ENCODE measurements at places on chromosomes 5 and 9. TPM values are rescaled to one million over a fixed set of nuclear protein-coding genes. Genes with fewer than 3 reads are reported as not detected.

The GADD45G gene
- total RNA-seq: not detected

DNA sequence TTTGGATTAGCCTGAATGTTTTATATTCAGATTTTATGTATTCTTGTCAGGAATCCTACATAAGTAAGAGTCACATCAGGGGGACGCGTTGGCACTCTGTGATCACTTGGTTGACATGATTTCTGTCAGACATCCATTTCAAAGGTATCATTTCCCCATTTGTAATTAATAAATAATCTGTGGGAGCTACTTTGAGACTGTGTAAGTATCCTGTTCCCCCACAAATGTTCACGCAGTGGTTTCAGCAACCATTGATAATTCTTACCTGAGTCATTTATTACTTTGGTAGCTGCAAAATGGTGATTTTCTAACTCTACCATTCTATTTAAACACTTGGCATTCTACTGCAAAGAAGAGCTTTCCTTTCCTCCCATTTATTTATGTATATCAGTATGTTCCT, 56.9 kb upstream of the TBC1D2 start:
- DNase-seq: no peak

DNA sequence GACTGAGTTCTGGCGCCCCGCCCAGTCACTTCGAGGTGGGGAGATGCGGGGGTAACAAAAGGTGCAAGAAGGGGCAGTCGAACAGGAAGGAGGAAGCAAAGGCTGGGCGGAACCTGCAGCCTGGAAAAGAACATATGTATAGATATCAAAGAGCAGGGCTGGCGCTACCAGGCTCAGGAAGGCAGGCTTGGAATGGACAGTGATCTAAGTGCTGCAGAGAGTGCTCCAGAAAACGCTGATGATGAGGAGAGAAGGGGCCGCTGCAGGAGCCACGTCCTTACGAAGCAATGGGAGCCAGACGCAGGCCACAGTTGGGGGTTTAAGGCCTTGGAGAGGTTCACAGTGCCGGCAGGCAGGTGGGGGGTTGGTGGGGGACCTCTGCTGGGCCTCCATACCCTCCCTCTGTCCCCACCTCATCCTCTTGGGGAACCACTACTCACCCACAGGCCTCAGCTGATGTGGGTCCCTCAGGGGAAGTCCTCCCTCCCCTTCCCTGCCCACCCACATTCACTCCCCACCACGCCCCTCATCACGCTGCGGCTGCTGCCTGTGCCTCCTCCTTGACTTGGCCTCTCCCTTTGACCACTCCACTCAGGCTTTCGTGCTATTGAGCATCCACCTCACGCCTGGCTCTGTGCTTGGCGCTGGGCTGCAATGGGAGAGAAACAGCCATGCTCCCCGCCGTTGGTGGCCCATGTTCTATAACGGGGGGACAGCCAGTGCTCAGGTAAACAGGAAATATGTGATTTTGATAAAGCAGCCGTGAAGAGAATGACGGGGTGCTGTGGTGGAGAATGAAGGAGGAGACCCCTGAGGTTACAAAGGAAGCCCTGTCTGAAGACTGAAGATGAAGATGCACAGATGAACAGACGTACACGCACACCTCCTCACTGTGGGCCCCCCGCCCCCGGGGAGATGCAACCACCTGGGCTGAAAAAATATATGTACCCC, 40.5 kb upstream of the RPL26L1 start:
- no peak for DNase-seq

DNA sequence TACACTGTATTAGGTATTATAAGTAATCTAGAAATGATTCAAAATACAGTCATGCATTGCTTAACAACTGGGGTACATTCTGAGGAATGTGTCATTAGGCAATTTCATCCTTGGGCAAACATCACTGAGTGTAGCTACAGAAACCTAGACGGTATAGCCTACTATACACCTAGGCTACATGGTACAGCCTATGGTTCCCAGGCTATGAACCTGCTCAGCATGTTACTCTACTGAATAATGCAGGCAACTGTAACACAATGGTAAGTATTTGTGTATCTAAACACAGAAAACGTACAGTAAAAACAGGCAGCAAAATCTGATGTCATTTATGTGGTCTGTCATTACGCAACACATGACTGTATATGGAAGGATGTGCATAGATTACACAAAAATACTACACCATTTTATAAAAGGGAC, 96.8 kb downstream of the RAPGEF6 start:
- no peak for DNase-seq

The MRPL36 gene
- total RNA-seq: 93.8 TPM

- DNase-seq: no peak
Observed at GRCh38 chr9:83526901-83527300, 11.3 kb downstream of the FRMD3 start.

The XRCC4 gene
- 24.3 TPM for total RNA-seq

DNA sequence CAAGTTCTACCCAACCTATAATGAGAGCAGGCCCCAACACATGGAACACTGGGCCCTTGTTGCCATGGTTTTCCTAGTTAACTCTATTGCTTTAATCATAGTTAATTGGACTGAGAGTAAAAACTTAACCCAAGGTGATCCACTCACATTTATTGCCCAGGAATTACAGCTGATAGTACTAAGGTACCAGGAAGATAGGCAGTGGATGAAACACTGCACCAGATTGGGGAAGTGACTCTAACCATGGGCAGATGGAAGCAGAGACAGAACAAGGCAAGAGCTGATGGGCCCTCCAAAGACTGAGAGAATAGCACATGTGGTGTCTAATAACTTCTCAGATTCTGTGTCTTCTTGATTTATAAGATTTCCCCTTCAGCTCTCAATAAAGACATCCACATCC, 145.7 kb upstream of the TRIM32 start:
- no peak for DNase-seq

GRCh38 chr9:89595646-89596045, 9.2 kb upstream of the GADD45G start:
- DNase-seq: no peak

The CDKN2A gene
- total RNA-seq: 148 TPM

All from OCI-LY7 (cell line).